ENCODE measurements at places on chromosomes 11 and 22.

GRCh38 chr11:9827708-9828107 lies 163.8 kb downstream of the SWAP70 start:
- DNase-seq = no peak

DNA sequence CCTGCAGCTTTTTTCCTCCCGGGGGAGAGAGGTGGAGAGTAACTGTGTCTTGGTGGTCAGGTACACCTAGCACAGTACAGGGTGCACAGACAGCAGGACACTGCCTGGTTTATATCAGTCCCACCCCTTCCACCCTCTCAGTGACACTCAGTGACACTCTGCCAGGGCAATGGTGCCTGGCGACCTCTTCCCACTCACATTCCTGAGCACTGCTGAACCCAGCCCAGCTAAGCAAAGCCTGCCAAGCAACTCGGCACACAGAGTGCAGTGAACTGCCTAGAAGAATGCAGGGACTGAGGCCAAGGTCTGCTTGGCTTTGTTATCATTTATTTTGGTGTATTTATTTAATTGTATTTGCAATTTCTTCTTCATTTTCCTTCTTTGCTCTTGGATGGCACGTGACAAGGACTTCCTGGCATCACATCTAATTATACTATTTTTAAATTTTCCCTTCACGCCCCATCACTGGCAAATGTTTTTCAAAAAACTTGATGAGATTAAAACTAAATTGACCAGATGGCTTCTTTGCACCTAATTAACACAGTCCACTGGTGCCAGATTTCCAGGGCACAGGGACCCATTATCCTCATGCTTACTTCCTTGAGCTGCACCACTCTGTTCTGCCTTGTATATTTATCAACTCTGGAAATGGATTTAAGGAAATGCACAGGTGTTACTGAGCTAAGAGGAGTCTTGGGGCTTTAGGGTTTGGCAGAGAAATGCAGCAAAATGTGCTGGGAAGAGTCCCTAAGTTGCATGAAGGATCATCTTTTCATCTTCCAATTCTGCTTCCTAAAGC lies 205.6 kb downstream of the ADAMTS15 start:
- no peak for DNase-seq

GRCh38 chr11:33444835-33445594 lies 187.8 kb downstream of the HIPK3 start:
- no peak for DNase-seq

DNA sequence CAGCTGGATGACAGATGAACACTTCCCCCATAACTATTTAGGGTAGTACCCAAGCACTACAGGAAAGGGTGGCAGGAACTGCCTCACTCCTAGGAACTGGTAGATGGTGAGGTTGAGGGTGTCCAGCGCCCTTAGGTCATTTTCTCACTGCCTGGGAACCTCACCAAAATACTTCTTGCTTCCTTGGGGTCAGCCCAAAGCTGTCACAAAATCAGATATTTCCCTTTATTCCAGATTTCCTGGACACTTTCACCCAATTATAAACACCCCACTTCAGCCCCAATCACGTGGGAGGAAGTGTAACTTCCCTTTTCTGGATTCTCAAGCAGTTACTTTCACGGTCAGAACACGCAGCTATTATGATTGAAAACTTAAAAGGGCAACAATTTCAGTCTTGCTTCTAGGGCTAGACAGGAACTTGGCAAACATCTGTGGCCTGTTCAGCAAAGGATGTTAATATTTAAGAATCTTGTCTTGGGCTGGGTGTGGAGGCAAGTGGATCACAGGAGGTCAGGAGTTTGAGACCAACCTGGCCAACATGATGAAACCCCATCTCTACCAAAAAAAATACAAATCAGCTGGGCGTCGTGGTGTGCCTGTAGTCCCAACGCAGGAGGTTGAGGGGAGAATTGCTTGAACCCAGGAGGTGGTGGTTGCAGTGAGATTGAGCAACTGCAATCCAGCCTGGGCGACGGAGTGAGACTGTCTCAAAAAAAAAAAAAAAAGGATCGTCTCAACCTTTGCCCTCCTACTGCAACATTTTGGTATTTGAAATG lies 4.0 kb downstream of the FTH1 start:
- DNase-seq = no peak

DNA sequence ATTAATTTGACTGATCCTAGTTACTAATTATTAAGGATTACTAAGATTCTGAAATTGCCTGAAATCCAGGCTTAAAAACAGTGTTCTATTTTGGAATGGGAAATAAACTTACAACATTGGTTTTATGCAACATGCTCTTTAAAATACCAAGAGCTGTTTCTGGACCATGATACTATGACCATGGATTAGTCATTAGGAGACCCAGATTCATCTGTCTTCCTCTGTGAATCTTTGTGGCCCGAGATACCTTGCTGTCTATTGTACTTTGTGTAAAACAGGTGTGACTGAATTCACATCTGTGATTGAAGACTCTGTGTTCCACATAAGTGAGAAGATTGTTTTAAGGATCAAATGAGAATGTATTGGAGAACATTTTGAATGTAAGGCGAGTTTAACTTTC lies 98.8 kb downstream of the HSD17B12 start:
- no peak for DNase-seq

DNA sequence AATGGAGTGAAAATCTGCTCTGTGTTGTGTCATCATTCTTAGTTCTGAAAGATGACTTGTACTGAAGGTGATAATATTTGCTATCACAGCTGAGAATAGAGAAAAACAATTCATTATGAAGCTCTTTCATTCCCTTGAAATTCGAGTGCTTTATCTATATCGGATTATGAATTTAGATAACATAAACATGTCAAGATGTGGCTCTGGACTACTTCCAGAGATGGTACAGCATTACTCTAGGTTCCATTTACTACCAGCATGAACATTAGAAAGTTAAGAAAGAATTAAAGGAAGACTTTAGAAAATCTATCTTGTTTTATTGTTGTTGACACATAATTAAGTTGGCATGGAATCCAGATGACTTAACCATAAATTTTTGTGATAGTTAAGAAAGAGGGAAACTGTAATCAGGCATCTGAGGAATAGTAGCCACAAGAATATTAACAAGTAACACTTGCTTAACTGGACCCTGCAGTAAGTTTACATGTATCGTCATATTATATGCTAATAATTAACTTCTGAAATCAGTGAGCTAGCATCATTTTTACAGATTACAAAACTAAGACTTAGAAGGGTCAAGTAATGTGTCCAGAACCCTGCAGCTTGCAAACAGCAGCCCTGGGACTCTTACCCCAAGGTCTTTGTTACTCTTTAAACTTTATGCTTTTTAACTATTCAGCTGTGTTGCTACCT lies 182.6 kb downstream of the DDX10 start:
- no peak for DNase-seq

DNA sequence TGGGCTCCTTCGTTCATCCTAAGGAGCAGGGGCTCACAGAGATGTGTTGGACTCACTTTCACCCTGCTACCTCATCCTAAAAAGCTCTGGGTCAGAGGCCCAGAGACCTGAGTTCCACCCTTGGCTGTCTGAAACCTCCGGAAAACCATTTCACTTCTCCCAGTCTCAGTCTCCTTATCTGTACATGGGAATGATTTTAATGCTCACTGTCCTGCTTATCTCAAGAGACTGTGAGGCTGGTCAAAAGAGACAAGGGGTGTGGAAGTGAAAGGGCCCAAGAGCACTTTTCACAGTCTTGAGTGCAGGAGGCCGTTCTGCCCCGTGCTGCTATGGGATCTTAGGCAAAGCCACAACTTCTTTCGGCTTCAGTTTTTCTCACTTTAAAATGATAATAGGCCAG lies 13.2 kb upstream of the NPAS4 start:
- DNase-seq = no peak

Measured in activated CD4-positive, alpha-beta T cell treated with anti-CD3 and anti-CD28 coated beads, Interleukin-2, amount 50 U/mL, for 24 hours (primary cell).